ENCODE measurements at places on chromosomes 2 and 18.

DNA sequence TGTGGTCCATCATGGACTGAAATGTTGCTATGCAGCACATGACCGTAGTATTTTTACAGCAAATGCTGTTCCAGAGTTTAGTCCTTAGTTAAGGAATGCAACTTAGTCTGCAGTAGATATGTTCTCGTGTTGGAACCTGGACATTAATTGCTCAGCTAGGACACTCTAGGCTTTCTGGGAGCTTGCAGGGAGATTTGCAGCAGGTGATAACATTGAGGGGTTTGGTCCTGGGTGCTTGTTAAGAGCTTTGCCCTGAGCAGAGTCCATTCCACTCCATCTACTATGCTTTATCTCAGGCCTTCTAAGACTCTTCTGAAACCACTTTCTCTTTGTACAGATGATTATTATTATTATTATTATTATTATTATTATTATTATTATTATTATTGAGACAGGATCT, 27.1 kb downstream of the DRC1 start:
- DNase-seq = no peak

- DNase-seq = no peak
Observed at GRCh38 chr2:173232956-173233744, 121.5 kb upstream of the CDCA7 start.

DNA sequence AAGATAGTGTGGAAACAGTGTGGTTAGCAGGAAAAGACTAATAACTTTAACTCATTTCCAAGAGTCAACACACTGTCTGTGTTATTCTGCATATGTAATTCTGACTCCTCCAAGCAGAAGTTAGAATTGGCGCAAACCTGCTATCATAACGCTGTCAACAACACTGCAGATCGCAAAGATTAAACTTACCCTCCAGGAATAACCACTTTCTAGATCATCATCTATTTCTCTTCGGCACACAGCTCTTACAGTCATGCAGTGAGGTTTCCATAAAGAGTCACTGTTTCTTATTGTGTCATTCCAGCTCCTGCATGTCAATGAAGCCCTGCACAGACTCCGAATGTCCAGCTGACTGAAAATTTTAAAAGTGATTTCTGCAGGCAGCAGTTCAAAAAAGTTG, 2.4 kb downstream of the FBXO48 start:
- DNase-seq = no peak

GRCh38 chr18:22169889-22170420, 566 bp downstream of the GATA6 start:
- DNase-seq = no peak

DNA sequence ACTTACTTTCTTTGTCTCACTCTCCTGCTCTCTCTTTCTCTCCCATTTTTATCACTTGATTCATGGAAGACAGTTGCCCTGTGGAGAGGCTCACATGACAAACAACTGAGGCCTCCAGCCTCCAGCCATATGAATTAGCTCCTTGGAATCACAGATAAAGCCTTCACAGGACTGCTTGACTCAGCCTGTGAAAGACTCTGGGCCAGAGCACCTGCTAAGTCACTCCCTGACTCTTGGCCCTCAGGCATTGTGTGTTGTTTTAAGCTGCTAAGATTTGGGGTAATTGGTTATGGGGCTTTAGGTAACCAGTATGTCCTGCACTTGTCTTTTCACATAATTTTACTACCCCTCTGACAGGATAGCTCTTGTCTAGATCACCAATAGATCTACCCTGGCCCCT, 334.9 kb downstream of the SOX11 start:
- DNase-seq = no peak

GRCh38 chr2:169716238-169716886, 17.3 kb upstream of the KLHL23 start:
- DNase-seq = no peak

GRCh38 chr2:236973343-236973980, 112.2 kb upstream of the COPS8 start:
- no peak for DNase-seq

GRCh38 chr2:135905679-135906078, 29.4 kb upstream of the MCM6 start:
- DNase-seq = no peak

DNA sequence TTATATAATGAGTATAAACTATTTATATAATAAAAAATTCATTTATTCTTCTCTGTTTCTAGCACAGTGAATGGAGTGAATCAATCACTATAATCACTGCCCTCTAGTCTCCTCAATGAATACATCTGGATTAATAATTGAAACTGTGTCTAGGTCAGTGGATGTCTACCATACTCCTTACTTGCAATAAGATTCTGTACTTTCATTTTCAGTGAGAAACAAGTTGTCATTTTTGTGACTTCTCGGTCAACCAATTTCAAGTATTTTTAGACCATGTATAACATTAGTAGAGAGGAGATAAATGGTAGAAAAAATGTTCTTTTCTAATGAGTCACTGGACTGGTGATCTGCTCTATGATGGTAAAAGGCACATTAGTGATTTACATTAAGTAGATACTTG, 799.6 kb upstream of the CHAC2 start:
- DNase-seq = no peak

DNA sequence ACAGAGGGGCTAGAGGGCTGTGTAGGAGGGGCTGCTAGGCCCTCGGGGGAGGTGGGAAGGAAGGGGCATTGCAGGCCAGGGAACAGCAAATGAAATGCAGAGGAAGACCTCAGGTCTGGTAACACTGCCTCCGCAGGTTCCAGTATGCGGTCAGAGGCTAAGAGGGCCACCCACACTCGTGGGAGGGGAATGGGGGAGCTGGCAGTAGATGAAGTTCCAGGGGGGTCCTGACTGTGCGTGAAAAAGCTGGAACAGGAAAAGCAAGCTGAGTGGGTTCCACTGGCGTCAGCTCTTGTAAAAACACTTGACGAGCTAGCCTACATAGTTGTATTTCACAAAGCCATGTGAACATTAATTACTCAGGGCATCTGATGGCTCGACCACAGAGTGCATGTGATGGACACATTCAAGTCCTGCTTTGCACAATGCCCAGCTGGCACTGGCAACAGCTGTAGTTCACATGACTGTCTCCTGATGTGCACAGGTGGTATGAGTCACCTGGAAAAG, 29.0 kb upstream of the PTPN4 start:
- no peak for DNase-seq

- DNase-seq = no peak
Observed at GRCh38 chr18:56423626-56424025, 214.8 kb downstream of the TXNL1 start.

DNA sequence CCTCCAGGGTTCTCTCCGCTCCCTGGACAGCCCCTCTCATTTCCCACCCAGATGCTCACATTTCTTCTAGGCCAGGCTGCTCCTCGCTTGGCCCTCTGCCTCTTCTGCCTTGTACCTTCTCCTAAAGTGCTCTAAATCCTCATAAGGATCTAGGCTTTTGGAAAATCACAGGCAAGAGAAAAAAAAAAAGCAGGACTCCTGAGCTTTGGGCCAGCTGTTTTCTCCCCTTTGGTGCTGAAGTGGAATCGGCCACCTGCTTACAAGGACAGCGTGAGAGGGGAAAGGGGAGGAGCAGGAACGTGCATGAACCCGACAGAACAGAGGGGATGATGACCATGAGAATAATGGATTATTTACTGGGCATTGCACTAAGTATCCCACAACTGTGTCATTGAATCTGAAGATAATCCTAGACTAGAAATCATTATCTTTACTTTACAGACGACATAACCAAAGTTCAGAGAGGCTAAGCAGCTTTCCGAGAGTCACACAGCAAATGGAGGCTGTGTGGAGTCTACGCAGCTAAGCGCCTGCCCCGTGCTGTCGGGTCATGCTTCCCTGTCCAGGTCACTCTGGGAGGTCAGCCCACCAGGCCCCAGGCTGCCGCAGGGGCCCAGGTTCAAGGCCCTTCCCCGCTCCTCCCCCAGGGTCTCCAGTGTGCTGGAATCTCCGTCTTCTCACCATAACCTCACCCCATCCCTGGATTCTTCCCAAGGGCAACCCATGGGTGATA, 141.9 kb downstream of the PXDN start:
- DNase-seq = no peak

DNA sequence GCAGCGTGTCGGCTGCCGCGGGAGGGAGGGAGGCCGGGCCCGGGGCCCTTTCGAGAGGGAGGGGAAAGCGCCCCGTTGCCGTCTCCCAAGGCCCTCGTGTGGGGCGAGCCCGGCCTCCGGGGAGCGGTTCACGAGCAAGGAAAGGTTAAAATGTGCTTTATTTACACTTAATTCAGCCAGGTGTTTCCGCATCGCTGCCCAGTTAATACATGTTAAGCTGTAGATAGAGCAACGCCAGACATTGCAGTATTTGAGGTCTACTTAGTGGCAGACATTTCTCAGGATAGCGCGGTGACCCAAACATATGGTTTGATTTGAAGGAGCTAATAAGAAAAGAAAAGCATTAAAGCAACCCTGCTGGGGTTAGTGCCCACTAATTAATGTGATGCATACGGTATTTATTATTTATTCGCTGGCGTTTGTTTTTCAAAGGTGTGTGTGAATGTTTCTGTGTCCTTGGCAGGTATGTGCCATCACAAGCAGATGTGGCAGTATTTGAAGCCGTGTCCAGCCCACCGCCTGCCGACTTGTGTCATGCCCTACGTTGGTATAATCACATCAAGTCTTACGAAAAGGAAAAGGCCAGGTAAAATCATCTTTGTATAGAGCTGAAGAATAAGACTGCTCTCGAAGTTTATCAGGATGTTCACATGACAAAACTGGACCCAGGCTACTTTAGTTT, 571 bp downstream of the EEF1B2 start:
- no peak for DNase-seq

GRCh38 chr2:27705851-27706622, 42.3 kb downstream of the SLC4A1AP start:
- DNase-seq = no peak

GRCh38 chr2:63379451-63379850, 208.8 kb downstream of the WDPCP start:
- no peak for DNase-seq

DNA sequence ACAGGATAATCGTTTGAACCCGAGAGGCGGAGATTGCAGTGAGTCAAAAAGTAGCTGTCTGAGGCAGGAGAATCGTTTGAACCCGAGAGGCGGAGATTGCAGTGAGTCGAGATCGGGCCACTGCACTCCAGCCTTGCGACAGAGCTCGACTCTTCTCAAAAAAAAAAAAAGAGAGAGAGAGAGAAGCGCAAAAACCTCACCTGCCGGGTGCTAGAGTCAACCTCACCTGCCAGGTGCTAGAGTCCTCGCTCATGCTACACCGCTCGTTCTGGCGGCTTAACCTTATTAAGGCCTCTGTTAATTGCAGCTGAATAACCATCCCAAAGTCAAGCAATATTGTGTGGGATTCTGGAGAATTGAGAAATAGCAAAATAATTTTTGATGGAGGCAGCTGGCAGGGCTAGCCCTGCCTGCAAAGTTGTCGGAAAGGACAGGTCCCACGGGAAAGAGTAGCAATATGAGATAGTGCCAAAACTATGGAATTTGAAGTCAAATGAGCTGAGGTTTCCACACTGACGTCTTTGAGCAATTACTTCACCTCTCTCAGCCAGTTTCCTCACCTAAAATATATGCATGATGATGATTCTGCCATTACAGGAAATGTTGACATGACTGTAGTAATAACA, 644 bp upstream of the DYM start:
- DNase-seq = no peak

DNA sequence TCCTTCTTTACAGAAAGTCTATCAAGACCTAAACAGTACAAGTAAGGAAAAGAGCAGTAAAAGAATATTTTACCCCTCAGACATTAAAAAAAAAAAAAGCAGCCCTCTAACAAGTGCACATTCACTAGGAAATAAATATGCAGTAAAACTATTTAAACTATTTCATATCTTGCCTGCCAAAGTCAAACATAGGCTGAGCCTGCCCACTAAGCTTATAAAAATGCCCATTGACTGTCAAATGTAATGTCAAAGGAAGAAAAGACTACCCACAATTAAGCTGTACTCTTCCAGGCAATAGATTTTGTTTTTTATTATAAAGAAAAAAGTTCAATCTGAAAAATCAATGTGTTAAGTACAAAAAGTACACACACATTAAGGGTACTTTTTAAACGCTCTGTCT, 11.8 kb downstream of the ALS2 start:
- DNase-seq = no peak

- no peak for DNase-seq
Observed at GRCh38 chr2:187532333-187533120, 21.7 kb downstream of the TFPI start.

DNA sequence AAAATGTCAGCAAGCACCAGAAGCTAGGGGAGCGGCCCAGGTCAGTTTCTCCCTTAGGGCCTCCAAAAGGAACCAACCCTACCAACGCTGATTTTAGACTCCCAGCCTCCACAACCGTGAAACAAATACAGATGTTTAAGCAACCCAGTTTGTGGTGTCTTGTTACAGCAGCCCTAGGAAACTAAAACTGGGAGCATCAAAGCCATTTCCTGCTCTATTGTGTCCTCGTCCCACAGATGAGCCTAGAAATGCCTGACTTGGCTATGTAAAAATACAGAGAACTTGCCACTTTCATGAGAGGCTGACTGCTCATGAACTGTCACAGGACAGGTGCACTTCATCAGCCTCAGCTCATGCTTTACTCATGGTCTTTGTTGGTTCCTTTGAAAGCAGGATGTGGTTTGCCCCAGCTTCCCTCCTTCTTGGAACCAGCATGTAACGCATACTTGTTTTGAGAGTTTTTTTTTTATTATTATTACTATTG, 97.6 kb upstream of the SLC39A10 start:
- DNase-seq = no peak

Measured in stimulated activated CD8-positive, alpha-beta memory T cell treated with anti-CD3 and anti-CD28 coated beads, Interleukin-7, amount 100 ng/mL, for 24 hours (primary cell).